ENCODE measurements at places on chromosomes 16 and 17.

GRCh38 chr16:12891836-12892235 lies 9.6 kb upstream of the SHISA9 start:
- no peak for DNase-seq

DNA sequence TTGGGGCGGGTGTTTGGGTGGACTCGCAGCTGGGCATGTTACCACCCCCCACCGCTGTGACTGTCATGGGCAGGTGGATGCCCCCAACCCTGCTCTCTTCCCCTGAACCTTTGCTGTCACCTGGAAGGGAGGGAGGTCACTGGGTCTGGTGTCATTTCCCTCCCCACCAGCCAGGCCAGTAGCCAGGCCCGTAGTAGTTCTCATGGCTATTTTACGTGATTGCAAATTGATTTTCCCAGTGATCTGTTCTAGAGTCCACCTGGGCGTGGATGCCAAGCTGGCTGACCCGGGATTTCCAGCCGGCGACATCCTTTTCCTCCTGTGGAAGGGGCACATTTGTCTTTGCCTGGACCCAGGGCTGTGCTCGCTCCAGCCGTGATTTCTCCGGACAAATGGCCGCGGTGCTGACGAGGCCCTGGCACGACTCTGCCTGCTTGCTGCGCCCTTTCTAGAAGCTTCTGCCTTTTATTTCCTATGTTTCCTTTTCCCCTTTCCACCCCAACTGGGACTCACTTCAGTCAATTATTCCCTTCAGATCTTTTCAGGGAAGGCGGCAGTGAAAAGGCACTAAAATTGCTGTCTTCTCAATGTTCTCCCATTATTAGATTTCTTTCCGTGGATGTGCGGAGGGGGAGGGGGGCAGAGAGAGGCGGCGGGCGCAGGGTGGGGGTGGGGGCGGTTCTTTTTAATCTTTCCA lies 226.9 kb upstream of the CIBAR2 start:
- DNase-seq: no peak

DNA sequence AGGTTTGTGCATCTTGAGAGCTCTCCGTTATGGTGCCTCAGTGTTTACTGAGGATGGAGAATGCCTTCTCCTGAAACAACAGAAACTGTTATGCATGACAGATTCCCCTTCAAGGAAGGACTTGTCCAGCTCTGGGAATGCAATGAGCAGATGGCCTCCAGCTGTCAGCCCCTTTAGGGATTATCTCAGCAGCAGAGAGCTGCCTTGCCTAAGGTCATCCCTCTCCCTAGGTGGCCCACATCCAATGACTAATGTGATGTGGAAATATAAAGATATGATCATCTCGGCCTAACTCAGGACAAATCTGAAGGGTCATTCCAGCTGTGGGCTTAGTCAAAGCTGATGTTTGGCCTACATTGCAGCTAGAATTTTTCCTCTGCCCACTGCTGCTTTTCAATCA lies 214.3 kb upstream of the N4BP1 start:
- no peak for DNase-seq

- no peak for DNase-seq
Measured at GRCh38 chr17:39016193-39017153, 49.3 kb upstream of the FBXO47 start.

GRCh38 chr16:1760911-1761310 lies 10.4 kb downstream of the NME3 start:
- DNase-seq: no peak

- peak; percentile 22 for DNase-seq
Measured at GRCh38 chr16:2151188-2152091, 3.0 kb downstream of the RAB26 start.
